ENCODE measurements at places on chromosomes 6 and 20.

GRCh38 chr20:23120936-23121750, 35.0 kb upstream of the CD93 start:
- no peak for DNase-seq

DNA sequence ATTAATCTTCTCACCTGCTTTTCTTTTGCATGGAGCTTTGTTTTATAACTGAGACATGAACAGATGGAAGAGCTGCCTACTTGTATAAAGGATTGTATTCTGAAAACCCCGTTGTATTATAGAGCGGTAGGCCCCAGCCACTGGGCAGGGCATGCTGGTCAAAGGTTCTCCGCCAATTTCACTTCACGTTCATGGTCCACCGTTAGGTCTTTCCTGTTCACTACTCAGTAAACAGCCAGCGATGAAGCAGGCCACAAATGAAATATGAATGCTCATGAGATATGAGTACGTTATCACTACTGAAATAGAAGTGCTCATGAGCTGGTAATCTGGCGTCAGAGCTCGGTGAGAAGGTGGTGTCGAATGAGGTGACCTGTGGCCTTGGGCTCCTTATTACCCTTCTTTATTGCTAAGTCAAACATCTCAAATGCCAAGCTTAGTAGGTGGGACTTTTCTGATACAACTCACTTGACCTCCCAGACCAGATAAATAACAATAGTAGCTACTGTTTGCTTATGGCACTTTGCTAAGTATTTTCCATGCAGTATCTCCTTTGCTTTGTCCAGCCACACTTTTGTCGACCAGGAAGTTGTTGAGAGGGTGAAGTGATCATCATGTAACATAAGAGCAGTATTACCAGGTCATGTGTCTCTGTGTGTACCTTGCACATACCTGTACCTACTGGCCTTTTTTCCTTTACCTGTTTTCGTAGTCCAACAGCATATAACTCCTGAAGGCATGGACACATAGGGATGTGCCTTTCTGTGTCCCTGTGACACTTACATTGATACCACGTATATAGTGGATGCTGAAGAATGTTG, 16.7 kb downstream of the EDN3 start:
- no peak for DNase-seq

GRCh38 chr6:121222656-121223055, 111.6 kb downstream of the TBC1D32 start:
- no peak for DNase-seq

- DNase-seq: no peak
Observed at GRCh38 chr6:155493694-155494143, 38.1 kb upstream of the NOX3 start.

GRCh38 chr6:90610301-90610750, 23.5 kb upstream of the MAP3K7 start:
- no peak for DNase-seq

GRCh38 chr20:8115436-8115835, 16.6 kb upstream of the PLCB1 start:
- no peak for DNase-seq

DNA sequence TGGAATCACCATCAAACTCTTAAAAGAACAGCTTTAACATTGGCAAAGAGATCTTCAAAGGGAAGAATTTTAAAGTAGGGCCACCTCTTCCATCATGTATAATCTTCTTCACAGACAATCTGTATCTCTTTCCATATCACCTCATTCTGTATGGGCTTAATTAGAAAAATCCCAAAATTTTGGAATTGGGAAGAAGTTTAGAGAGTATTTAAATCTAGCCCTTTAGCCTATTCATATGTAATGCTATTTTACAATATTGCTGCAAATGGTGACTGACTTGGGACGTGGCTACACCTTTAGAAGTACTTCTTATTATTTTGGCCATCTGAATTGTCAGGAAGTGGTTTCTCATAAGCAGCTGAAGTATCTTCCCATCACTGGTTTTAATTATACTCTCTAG, 474.3 kb downstream of the RFPL4B start:
- DNase-seq: no peak

- peak; percentile 66 for DNase-seq
Observed at GRCh38 chr20:327186-328026, 2.1 kb downstream of the SOX12 start.

DNA sequence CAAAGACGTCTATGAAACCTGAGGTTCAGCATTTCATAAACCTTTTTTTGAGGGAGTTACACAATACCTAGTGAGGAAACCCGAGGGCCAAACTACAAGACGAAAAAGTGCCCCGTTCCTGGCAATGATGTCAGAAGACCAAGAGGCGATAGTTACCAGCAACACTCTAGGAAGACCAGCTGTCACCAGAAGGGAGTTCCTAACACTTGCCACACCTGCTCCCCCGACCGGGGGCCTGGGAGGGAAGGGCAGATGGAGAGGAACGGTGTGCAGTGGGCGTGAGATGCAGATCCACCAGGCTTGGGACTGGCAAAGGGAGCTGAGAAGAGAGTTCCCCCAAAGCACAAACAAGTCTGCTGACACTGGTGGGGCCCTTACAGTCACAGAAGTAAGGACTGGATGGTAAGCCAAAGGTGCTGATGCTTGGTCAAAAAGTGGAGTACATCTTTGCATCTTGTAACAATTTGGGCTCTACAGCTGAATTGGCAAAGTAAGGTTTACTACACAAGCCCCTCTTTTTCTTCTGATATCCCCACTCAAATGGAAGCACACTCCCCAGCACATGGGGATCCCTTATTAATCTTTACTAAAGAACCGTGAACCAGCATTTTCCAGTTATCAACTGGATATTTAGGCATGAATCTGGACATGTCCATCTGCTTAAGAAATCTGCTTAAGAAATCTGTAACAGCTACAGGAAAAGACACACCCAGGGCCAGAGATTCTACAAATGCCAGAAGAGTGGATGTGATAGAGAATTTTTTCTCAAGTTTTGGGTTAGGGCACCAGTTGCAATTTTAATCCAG, 38.5 kb downstream of the PANK2 start:
- no peak for DNase-seq

DNA sequence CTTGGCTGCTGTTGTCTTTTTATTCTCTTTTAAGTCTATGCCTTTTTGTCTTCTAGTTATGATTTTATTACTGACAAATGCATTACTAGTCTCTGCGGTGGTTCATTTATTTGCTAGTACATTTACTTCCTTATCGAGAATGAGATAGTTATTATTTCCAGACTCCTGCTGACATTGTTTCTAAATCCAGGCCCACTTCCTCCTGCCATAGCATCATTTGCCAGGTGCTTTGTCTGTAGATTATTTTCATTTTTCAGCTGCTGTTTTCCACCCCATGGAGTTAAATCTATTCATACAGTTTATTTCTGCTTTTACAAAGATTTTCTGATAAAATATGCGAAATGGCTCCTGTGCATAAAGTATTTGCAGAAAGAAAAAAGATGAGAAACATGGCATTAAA, 459.7 kb downstream of the MMUT start:
- no peak for DNase-seq

DNA sequence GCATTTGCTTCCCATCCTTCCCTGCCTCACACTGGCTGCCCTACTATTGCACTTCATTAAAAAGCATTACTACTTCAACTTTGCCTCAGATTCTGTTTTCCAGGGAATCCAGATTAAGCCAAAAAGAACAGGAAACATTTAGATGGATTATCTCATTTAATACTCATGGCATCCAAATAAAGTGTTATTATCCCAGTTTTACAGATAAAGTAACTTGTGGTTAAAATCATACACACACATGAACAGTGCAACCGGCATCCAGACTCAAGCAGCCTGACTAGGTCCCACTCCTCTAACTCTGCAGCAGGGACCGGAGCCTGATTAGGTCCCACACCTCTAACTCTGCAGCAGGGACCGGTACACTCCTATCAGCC, 72.3 kb downstream of the GPR6 start:
- DNase-seq: no peak

GRCh38 chr6:15152700-15153099, 93.2 kb upstream of the JARID2 start:
- DNase-seq: no peak

DNA sequence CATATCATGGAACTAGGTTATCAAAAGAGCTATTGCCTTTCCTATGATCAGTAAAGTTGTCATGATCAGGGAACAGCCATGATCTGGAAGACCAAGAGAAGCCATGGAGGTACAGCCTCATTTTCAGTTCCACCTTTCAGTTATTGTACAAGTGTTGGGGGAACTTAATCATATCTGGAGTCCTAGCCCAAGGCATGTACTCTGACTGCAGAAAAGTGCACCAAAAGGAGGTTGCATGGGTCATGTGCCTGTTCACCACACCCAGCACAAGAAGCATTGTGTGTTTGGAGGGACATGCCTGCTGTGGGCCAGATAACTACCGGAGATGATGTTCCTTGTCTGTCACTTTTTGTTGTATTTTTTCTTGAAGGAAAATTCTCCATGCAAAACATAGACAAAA, 185.8 kb upstream of the MAN1A1 start:
- DNase-seq: no peak

DNA sequence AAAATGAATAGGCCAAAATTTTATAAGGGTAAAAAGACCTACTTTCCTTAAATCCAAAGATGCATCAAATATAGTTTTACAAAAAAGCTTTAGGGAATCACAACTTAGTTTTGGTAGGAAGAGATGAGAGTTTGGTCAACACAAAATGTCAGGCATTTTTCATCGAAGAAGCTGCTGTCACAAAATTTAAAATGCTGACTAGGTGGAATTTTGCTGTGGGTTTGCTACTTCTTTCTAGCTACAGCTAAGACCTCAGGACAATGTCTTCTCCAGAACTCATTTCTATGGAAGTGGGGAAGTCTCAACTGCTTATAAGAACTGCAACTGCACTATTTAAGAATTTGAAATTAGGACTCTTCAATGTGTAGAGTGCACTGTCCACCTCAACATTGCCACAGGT, 351.1 kb downstream of the HAO1 start:
- DNase-seq: no peak

- no peak for DNase-seq
Observed at GRCh38 chr20:17889226-17889625, 79.4 kb downstream of the SNX5 start.

DNA sequence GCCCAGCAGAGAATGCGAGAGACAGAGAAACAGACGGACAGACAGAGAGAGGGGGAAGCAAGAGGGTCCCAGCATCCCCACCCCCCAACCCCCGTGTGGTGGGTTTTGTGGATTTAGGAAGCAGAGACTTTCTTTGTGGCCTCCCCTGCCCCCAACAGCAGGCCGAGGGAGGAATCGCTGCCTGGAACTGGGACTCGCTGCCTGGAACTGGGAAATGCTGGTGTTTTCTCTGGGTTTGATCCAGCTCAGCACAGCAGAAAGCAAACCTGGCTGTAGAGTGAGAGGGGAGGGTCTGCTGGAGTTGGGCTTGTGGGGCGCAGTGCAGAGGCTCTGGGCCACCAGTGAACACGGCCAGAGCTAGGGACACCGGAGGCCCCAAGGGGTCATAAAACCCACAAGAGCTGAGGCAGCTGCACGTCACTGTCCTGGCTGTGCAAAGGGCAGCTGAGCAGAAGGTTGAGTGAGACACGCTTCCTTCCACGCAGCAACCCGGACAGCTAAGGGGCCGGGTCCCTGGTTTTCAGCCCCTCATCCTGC, 181.8 kb downstream of the TAF4 start:
- DNase-seq: no peak

- no peak for DNase-seq
Observed at GRCh38 chr20:14997791-14998190, 660.4 kb upstream of the FLRT3 start.

DNA sequence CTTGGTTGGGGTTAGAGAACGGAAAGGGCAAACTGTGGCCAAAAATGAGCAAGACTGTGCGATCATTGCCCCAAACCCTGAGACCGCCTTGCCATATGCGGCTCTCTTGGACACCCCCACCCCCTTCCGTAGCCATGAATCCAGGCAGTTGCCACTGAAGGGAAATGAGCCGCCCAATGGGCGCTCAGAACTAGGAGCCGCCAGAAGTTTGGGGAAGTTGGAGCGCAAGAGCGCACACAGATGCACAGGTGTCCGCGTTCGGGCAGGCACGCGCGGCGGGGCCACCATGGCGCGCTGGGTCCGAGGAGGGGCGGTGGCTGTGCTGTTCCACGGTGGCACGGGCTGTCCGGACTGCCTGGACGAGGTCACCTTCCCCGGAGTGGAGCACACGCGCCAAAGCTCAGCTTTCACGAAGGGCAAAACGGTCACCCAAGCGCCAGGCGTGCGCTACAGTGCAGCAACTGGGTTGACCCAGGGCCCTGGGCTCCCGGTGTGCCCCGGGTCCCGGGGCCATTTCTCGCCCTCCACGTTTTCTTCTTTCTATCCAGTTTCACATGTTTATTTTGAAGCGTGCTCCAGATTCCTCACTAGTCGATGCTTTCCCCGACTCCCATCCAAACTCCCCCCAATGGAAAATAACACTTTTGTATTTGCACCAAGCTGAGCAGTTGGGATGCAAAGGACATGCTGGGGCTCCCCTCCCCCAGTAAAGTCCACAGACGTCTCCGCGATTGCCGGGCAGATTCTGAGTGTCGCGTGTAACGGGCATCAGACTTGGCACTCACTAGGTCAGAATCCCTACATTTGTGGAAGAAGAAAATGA, 906 bp upstream of the PDE10A start:
- no peak for DNase-seq

All from stimulated activated CD4-positive, alpha-beta T cell treated with anti-CD3 and anti-CD28 coated beads, Interleukin-2, amount 100 ng/mL, for 4 hours (primary cell).